ENCODE measurements at places on chromosomes 5 and 9. TPM values are rescaled to one million over a fixed set of nuclear protein-coding genes. Genes with fewer than 3 reads are reported as not detected.

The CCNI2 gene
- total RNA-seq: 52.5 TPM

The TMEM215 gene
- not detected for total RNA-seq

The KIF24 gene
- total RNA-seq: 9.3 TPM

The GLRX gene
- total RNA-seq: 65.3 TPM

The SIT1 gene
- total RNA-seq: 144 TPM

The FOXD4L3 gene
- 0.21 TPM for total RNA-seq

The PCSK1 gene
- total RNA-seq: not detected

The SLCO6A1 gene
- total RNA-seq: not detected

The RORB gene
- total RNA-seq: 0.35 TPM

The ADAMTS12 gene
- not detected for total RNA-seq

The ADAM19 gene
- total RNA-seq: 341 TPM

The ACSL6 gene
- 7.0 TPM for total RNA-seq

The TUSC1 gene
- not detected for total RNA-seq

The GABRA6 gene
- not detected for total RNA-seq

The UGT3A1 gene
- total RNA-seq: not detected

The SLC22A4 gene
- 0.32 TPM for total RNA-seq

The PCDHB11 gene
- total RNA-seq: not detected

The SLC9A3 gene
- total RNA-seq: 1.3 TPM

The AFAP1L1 gene
- total RNA-seq: not detected

The C6 gene
- not detected for total RNA-seq

The CCDC192 gene
- total RNA-seq: not detected

The NUTM2G gene
- not detected for total RNA-seq

The SETX gene
- 58.8 TPM for total RNA-seq

The ACTL7A gene
- not detected for total RNA-seq

The CD72 gene
- total RNA-seq: 11.4 TPM

The DMRT3 gene
- not detected for total RNA-seq

The LCN1 gene
- not detected for total RNA-seq

The PTGES2 gene
- 51.0 TPM for total RNA-seq

The EIF4E1B gene
- total RNA-seq: not detected

The FGFR4 gene
- total RNA-seq: 1.1 TPM

The TRIM7 gene
- total RNA-seq: 1.7 TPM

The PCDHGA9 gene
- total RNA-seq: not detected

The HBEGF gene
- 10.7 TPM for total RNA-seq

The SLC25A48 gene
- total RNA-seq: not detected

The PPWD1 gene
- 49.0 TPM for total RNA-seq

The LRRC70 gene
- 1.2 TPM for total RNA-seq

The ZDHHC11 gene
- total RNA-seq: 10.6 TPM

The PCDH12 gene
- 0.12 TPM for total RNA-seq

The CBY3 gene
- not detected for total RNA-seq

The ORM2 gene
- not detected for total RNA-seq

The TLX3 gene
- total RNA-seq: not detected

The ZNG1F gene
- total RNA-seq: 14.3 TPM

The CSF2 gene
- total RNA-seq: 4.9 TPM

The FOXD4L4 gene
- total RNA-seq: not detected

The SLC25A2 gene
- 1.1 TPM for total RNA-seq

The ECM2 gene
- not detected for total RNA-seq

The FAT2 gene
- total RNA-seq: not detected

The FGF10 gene
- not detected for total RNA-seq

Measured in activated CD8-positive, alpha-beta memory T cell treated with anti-CD3 and anti-CD28 coated beads, Interleukin-2, amount 10 ng/mL, durations not matched to agents 7 days and 5 days (primary cell).